Renal pelvis (tissue), 12 donors: ENCODE measurements at places on chromosomes 1 and 21. TPM values are rescaled to one million over a fixed set of nuclear protein-coding genes. Genes with fewer than 3 reads are reported as not detected.

PTPRC gene
- polyA plus RNA-seq = 4.3 TPM

RUNX3 gene
- polyA plus RNA-seq = 0.26 TPM

OSCP1 gene
- polyA plus RNA-seq = 21.4 TPM

GRCh38 chr21:32921632-32922230 lies 104.0 kb upstream of the OLIG2 start:
- no peak for DNase-seq

GRCh38 chr1:165896277-165896676 lies 68.9 kb downstream of the UCK2 start:
- no peak for DNase-seq

DNA sequence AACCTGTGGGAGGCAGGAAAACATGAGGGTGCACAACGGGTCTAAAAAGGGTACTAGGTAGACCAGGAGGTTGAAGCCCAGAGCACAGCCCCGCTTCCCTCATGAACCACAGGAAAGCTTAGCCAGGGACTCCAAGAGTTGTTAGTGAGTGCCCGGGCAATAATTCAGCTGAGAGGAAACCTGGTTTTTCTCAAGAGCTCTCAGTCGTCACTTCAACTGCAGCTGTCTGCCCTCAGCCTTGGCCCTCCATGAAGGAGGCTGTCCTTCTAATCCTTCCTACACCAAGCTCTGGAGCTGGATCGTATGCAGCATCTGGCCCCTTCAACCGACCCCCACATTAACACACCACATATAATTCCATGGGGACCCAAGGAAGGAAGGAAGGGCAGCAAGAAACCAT lies 77.0 kb upstream of the BACE2 start:
- no peak for DNase-seq

- no peak for DNase-seq
Observed at GRCh38 chr1:99745061-99745460, 21.4 kb downstream of the FRRS1 start.

GRCh38 chr1:10014016-10014415 lies 17.0 kb downstream of the RBP7 start:
- no peak for DNase-seq

DNA sequence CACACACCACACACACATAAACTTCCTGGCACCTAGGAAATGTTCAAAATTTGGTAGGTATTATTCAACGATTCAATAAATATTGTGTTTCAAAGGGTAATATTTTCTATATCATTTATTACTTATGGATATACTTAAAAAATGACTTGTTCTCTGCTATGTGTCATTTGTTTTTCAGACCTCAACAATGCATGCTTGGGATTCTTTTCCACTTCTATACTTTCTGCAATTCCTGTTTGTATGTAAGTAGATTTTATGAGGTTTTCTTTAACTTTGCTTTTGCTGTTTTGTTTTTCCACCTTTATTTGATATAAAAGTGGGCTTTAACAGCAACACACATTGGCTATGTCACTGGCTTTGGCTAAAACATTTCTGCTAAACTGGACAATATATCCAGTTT lies 3.5 kb downstream of the CEP170 start:
- no peak for DNase-seq

GRCh38 chr1:6037338-6037762 lies 8.3 kb upstream of the KCNAB2 start:
- DNase-seq = no peak

DNA sequence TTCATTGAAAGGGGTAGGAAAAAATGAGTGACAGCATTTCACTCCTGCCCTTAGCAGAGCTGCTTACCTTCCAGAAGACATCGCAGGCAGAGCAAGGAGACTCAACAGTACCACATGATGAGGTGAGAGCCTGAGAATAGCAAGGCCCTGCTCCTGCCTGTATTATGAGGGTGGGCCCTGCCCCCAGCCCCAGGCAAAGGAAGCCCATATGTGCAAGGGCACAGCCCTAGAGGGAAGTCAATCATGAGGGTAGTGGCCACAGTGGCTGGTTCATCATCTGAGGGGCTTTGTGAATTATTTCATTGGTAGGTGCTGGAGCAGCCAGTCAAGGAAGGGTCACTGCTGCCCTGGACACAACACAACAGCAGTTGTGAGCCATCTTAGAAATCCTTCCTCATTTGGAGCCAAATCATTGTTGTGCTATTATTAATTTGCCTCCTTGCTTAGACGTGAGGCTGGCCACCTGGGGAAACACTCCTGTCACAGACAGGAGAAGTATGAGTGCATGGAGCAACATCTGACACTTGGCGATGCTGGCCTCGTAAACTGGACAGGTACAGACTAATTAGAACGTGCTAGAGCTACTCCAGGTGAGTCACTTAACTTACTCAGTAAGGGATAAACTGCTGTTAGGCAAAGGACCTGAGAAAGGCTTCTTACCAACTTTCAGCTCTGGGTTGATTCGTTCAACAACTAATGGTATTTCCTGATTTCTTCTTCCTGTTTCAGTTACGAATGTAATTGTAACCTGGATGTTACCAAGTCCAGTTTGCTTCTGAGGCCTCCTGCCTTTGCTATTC lies 22.7 kb upstream of the ACBD6 start:
- no peak for DNase-seq

GRCh38 chr1:214102907-214103306 lies 115.1 kb downstream of the PROX1 start:
- no peak for DNase-seq

DNA sequence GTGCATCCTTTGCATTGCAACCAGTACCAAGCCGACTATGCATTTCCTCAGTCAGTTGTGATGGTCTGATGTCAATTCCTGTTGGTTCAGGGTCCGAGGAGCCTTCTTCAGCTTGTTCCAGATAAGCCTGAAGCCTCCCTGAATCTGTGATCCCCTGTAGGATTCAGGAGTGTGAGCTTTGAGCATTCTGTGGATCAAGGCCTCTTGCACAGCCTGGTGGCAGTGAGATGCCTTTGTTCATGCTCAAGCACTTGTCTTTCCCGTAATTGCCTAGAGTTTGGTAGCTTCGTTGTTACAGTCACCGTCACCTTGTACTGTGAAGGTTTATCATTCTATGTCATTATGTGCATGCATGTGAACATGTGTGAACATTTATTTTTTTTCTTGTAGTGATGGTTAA lies 103.5 kb downstream of the PBX1 start:
- DNase-seq = no peak
